ENCODE measurements at places on chromosomes 7 and 10.

DNA sequence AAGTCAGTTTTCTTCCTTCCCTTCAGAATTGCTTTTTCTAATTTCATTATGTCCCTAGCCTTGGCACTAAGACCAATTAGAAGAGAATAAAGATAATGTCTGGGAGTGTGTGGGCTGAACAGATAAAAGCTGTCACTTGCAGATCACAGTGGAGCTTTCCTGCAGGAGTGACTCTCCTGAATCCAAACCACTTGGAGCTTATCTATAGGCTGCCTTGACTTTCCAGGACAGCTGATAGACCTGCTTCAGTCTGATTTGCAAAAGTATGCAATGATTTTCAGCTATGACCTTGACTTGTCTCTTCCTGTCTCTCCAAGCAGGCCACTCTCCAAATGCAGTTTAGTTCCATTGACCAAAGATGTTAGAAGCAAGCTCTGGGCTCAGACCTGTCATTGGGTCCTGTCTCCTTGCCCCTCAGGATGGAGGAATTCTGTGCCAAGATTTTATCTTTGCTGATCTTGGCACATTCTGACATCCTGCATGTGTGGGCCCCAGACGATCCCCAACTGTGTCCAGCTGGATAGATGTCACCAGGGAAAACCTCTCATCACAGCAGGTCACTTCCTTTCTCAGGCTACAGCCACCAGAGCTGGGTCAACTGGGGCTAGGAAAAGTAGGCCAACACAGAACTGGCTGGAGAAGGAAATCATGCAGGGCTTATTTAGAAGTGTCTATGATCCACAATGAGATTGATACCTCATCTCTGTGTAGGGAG lies 120.9 kb upstream of the ZNF438 start:
- DNase-seq = no peak

GRCh38 chr7:134886353-134887057 lies 99.8 kb upstream of the AGBL3 start:
- peak; percentile 77 for DNase-seq

DNA sequence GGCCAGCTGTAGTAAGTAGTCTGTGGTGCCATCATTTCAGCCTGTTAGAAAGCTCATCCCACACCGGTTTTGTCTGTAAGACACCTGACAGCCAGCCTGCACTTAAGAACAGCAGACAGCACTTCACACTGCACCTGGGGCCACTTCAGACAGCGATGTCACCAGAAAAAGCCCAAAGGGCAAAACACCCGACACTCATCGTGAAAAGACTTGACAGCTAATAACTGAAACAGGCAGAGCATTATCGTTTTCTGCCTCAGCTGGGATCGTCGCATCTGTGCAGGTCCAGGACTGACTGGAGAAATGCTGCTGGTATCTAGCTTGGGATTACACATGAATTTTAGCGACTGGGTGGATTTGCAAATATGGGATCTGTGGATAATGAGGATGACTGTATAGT lies 16.8 kb upstream of the LAT2 start:
- no peak for DNase-seq

GRCh38 chr10:29119374-29119773 lies 169.5 kb upstream of the LYZL1 start:
- no peak for DNase-seq

- DNase-seq = no peak
Observed at GRCh38 chr7:84108119-84108518, 86.5 kb downstream of the SEMA3A start.

DNA sequence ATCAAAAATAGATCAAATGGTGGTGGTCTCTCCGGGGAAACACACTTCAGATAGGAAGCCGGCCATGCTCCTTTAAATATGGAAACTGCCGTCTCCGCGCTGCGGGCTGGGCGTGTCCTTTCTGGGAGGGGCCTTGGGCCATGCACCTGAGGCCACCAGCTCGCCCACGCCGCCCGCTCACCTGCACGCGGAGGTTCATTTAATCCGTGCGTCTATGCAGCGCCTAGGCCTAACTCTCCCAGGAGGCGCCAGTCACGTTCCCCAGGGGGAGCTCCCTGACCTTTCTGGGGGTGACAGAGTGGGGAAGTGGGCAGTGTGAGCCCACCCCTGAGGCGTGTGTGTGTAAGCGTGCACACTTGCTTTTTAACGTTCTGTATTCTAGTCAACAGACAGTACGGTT lies 64.0 kb downstream of the C10orf143 start:
- no peak for DNase-seq

GRCh38 chr7:88500131-88500530 lies 193.4 kb upstream of the STEAP4 start:
- DNase-seq = no peak
